ENCODE measurements at places on chromosomes 16 and 17.

GRCh38 chr16:49660626-49661025, 195.3 kb downstream of the ZNF423 start:
- DNase-seq: no peak

- DNase-seq: no peak
Measured at GRCh38 chr16:30567160-30567990, 4.1 kb downstream of the ZNF688 start.

- peak; percentile 36 for DNase-seq
Measured at GRCh38 chr16:73058616-73059409, 10.9 kb upstream of the ZFHX3 start.

- no peak for DNase-seq
Measured at GRCh38 chr16:79365702-79366101, 234.8 kb downstream of the MAF start.

DNA sequence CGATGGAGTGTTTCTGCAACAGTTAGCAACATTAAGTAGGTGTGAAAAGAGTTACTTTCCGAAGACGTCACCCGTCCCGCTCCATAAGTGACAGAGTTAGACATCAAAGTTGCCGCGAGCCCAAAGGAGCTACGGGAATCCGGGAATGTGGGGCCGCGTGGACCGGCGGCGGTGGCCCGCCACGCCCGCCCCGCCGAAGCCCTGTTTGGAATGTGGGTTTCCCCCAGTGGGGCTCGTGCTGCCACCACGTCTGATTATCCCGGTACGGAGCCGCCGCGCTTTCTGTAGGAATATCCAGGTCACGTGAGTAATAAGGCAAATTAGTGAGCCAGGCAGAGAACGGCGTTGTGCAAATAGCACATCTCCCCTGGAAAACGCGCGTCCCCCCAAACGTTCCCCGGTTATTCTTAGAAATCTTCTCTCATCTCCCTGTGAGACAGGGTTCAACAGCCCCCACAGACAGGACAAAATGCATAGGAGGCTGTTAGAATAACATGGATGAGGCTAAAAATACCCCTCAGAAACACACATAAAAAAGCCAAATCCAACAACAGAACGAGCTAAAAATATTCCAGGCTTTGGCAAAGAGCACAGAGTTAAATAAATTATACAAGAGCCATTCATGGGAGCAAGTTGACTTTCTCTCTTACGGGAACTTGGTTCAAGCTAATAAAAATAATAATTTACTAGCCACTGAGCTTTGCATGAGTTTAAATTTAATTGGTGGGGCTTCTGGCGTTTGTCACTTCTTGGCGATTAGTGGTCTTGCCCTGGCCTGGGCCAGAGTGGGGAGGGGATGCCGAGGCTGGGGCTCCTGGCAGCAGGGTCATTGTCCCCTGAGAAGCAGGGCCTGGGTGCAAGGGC, 8.6 kb downstream of the BAHCC1 start:
- DNase-seq: no peak

- DNase-seq: no peak
Measured at GRCh38 chr16:75323198-75323597, 71.8 kb upstream of the BCAR1 start.

DNA sequence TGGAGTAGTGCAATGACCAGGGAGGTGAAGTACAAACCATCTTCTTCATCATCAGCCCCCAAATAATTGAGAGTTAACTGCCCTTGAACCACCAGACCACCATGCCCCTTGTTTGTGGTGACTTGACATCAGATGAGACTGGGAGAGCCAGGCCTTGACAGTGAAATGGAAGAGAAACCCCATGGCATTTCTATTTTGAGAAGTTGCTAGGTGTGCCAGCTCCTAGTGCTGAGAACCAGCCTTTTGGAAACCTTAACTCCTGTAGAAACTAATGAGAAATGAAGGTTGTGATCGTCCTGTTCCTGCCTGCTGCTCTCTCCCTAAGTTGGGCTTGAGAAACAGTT, 2.8 kb downstream of the TMEM94 start:
- DNase-seq: no peak

DNA sequence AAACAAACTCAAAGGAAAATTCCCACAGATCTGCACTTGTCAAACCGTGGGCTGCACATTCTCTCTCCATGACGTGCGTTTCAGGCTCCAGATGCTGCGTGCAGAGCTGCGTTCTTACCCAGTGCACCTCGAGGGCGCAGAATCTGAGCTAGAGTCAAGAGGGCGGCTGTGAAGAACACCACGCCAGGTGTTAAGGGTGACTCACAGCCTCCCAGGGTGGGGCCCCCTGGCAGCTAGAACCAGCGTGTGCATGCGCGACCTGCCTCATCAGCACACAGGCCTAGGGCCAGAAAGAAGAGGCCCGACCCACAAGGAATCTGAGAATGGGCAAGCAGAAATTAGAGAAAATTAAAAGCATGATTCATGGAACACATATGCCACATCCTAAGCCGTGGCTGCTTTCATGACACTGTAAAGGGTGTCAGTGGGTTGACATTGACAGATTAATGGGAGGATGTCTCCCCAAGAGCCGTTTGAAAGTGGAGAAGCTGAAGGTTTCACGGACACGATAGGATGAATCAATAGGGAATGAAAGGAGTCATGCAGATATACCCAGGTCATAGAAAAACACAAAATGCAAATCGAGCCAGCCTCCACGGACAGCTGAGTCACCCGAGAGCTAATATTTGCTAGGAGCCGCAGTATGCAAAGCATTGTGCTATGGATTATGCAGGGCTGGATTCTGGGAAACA, 29.0 kb downstream of the MARCHF10 start:
- DNase-seq: no peak

DNA sequence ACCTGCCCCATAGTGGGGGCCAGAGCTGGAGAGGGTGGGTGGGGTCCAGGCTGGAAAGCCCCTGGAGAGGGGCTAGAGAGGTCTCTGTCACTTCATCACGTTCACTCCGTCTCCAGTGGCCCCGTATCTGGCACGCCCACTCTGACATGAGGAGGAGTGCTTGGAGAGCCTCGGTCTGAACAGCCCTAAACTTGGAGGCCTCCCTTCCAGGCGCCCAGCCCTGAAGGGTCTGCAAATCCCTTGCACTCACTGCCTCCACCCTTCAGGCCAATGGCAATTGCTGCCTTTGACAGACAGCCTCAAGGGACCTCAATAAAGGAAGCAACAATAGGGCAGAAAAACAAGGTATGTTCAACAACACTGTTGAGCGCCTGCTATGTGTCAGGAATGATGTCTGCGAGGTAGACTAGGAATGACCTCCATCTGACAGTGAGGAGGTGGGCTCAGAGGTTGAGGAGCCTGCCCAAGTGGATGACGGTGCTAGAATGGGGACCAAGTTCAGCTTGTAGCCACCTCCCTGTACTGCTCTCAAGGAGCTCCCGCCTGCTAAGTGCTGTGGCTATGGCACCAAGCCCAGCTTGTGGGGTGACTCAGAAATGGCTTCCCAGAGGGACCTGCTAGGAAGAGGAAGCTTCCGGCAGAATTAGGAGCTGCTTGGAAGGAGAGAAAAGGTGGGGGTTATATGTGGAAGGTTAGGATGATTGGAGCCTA, 2.9 kb upstream of the EPX start:
- no peak for DNase-seq

DNA sequence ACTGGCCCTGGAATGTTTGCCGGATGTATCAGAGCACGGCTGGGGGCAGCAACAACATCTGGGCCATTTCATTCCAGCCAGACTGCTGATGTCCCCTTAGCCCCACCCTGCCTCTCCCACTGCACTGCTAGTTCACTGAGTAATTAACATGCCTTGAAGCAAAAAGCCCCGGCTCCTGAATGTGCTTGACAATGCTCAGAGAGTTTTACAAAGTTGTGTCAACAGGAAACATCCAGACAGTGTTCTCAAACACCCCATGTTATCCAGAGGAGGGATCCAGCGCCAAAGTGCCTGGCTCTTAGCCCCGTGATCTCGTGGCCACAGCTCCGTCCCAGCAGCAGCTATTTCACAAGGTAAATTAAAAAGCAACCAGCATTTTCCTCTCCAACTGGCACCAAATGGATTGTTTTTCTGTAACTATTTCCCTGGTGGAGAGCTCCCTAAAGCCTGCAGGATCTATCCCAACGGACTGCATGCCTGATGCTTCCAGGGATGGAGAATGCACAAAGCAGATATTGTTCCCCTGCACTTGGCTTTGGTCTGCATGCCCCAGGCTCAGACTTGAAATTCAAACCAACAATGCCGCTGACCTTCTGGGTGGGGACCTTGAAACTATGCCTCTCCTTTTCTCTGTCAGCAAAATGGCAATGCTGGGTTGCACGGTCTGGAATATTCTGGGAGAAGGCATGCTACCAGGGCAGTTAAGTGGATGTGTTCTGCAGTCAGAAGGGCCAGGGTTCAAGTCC, 115.6 kb upstream of the CDH5 start:
- DNase-seq: peak; percentile 40

DNA sequence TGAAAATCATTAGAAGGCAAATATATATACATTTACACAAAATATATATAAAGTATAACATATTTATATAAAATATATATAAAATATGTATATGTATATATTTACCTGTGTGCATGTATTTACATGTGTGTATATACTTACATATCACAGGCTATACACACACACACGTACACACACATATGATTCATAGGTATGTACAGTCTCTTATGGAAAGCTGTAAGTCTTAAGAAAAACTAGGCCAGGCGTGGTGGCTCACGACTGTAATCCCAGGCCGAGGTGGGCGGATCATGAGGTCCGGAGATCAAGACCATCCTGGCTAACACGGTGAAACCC, 14.7 kb downstream of the TOM1L2 start:
- no peak for DNase-seq

- no peak for DNase-seq
Measured at GRCh38 chr17:48611213-48611612, 396 bp upstream of the HOXB7 start.

GRCh38 chr16:88798772-88799455, 4.7 kb upstream of the CDT1 start:
- DNase-seq: no peak

GRCh38 chr16:28623172-28623711, 13.4 kb upstream of the SULT1A1 start:
- peak; percentile 9 for DNase-seq

DNA sequence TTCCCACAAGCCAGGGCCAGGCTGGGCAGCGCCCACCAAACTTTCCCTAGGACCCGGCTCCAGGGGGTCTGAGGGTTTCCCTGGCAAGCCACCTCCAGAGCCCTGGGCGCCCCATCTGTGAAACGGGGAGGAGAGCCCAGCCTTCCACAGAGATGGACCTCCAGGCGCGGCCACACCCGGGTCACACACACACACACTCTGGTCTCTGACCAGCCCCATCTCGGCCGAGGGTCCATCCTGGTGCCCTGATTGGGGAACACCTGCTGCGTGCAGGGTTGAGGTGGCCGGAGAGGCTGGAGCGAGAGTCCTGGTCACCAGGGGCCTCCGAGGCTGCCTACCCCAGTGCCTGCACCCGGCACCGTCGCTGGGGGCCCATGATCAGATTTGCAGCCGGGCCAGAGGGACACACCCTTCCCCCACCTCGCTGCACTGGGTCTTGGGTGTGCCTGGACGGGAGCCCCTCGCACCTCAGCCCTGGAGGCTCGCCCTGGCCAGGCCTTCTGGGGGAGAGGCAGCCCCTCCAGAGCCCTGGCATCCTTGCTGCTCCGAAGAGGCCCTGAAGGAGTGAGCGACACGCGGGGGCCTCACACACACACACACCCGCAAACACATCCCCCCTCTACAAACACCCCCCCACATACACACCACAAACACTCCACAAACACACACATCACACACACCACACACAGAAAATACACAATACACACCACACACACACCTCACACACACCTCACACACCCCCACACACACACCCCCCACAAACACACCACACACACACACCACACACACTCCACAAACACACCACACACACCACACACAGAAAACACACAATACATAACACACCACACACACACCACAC, 29.7 kb downstream of the SLC25A10 start:
- DNase-seq: no peak

GRCh38 chr16:17365211-17365541, 105.6 kb downstream of the XYLT1 start:
- no peak for DNase-seq

DNA sequence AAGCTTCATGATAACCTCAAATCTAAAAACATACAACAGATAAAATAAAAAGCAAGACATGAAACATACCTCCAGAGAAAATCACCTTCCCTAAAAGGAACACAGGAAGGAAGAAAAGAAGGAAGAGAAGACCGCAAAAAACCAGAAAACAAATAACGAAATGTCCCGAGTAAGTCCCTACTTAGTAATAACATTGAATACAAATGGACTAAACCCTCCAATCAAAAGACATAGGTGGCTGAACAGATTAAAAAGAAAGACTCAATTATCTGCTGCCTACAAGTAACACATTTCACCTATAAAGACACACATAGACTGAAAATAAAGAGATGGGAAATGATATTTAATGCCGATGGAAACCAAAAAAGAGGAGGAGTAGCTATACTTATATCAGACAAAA, 6.2 kb downstream of the FBXO39 start:
- no peak for DNase-seq

GRCh38 chr17:6340708-6341107, 94.2 kb downstream of the AIPL1 start:
- no peak for DNase-seq

- no peak for DNase-seq
Measured at GRCh38 chr17:76246080-76247066, 6.1 kb upstream of the RNF157 start.

DNA sequence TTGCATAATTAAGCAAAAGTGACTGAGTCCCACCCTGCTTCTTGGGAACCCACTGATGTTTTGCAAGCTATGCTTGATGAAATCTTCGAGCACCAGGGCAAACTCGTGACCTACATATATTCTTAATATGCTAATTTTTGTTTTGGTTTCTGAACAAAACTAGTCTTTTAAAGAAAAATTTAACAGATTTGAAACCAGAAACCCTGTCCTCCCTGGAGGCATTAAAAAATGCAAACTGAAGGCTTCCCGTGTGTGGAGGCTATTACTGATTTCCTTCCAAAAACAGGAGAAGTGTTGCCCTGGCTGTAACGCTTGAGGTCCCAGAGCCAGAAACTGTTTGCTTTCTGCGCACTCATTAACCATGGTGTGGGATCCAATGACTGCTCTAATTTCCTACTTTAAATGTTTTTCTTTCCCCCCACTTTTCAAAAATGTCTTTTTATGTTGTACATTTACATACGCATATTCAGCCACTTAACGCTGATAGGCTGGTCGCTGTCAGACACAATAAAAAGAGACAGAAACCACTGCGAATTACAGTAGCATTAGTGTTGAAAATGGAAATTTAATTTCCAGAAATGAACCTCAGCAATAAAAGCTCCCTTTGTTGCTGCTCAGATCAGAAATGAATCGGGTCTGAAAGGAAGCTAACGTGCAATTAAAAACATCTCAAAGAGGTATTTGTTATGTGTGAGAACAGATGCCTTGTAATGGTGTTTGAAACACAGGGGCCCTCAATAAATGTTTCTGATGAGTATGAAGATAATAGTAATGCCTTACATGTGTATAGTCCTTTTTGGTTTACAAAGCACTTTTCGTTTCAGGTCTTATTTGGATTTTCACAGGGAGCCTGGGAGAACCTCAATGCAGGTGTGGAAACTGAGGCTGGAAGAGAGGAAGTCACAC, 39.9 kb upstream of the IRX6 start:
- no peak for DNase-seq

All from amygdala (tissue), 56 donors.